Thyroid gland (tissue), 4 donors: ENCODE measurements at places on chromosomes 11 and 22. TPM values are rescaled to one million over a fixed set of nuclear protein-coding genes. Genes with fewer than 3 reads are reported as not detected.

DNA sequence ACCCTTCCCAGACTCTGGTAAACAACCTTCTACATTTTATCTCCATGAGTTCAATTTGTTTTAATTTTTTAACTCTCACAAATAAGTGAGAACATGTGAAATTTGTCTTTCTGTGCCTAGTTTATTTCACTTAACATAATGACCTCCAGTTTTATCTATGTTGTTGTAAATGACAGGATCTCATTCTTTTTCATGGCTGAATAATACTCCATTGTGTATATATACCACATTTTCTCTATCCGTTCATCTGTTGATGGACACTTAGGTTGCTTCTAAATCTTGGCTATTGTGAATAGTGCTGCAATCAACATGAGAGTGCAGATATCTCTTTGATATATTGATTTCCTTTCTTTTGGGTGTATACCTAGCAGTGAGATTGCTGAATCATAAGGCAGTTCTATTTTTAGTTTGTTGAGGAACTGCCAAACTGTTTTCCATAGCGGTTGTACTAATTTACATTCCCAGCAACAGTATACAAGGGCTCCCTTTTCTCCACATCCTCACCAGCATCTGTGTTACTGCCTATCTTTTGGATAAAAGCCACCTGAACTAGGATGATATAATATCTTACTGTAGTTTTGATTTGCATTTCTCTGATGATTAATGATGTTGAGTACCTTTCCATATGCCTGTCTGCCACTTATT lies 93.9 kb downstream of the ATG16L2 start:
- no peak overlapping the region for H3K4me3 ChIP-seq
- no peak overlapping the region for H3K27ac ChIP-seq
- no peak for DNase-seq
- H3K36me3 ChIP-seq = no peaks in the 10 kb centered on the region

DNA sequence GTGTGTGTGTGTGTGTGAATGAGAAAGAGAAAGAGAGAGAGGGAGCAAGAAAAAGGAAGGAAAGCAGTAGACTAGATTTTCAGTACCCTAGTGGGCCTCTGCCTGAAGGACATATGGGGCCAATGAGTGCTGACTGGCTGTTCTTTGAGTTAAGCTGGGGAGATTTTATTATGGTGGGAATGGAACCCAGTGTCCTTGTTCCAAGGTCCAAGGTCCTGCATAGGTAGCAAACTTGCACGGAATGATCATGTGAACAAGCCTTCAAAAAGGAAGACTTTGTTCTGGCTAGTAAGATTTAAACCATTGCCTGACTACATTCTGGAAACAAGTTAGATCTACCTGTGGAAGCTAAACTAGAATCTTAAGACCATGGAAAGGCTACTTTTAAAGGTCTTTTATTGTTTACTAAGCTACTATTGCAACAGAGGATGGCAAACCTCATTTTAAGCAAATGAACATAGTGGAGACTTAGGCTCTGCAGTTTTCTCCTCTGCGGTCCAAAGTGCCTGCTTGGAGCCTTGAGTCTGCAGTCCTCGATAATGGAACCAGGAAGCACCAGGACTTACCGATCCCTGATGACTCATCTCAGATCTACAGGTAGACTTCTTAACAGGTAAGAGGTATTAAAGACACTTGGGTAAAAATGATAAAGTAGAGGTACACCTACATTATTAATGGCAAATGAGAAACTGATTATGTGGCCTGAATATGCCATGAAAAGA lies 10.2 kb upstream of the GRAMD1B start:
- no peak for DNase-seq
- H3K4me1 ChIP-seq = no peaks in the 10 kb centered on the region
- no peak overlapping the region for H3K27ac ChIP-seq
- H3K36me3 ChIP-seq = no peaks in the 10 kb centered on the region
- H3K4me3 ChIP-seq = no peak overlapping the region
- no peaks in the 10 kb centered on the region for H3K27me3 ChIP-seq

GRCh38 chr22:46262449-46263215 lies 511 bp downstream of the PKDREJ start:
- no peak overlapping the region for H3K4me3 ChIP-seq
- H3K27ac ChIP-seq = no peak overlapping the region
- no peaks in the 10 kb centered on the region for H3K27me3 ChIP-seq
- H3K36me3 ChIP-seq = no peaks in the 10 kb centered on the region

DNA sequence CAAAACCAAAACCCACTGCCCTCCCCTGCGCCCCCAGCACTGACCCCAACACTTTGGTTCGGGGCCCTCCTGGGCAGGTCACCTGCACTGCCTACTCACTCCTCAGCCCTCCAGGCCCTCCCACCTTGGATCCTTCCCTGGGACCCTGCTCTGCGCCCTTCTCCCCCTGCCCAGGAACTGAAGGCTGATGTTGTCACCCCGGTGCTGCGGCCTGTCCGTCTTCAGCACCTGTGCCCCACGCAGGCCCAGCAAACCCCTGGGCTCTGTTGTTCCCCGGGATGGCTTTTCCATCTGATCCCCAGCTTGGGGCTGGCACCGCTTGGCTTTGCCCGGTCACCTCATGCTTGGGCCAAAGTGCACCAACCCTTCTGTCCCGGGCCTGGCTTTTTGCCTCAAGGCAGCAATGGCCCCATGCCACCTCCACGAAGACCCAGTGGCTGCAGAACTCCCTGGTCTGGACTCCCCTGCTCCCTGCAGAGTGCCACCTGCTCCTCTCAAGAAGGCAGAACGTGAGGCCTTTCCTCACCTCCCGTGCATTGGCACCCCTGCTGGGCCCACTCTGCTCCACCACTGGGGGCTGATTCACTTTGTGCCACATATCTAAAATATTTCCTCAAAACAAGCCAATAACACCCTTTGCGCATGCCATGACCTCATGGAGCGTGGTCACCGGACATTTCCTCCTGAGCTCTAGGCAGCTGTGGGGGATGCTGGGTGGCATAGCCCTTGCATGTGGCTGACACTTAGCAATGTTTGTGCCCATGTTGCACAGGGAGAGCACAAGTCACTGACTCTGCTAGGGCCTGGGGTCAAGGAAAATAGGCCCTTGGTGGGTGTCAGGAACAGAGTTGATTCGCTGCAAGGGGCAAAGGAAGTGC lies 8.8 kb downstream of the PPM1F start:
- H3K36me3 ChIP-seq = peaks cover 9% of the 10 kb centered on the region
- H3K27ac ChIP-seq = peak overlapping the region; percentile 24
- H3K27me3 ChIP-seq = no peaks in the 10 kb centered on the region
- DNase-seq = no peak
- peaks cover 80% of the 10 kb centered on the region for H3K4me1 ChIP-seq

DNA sequence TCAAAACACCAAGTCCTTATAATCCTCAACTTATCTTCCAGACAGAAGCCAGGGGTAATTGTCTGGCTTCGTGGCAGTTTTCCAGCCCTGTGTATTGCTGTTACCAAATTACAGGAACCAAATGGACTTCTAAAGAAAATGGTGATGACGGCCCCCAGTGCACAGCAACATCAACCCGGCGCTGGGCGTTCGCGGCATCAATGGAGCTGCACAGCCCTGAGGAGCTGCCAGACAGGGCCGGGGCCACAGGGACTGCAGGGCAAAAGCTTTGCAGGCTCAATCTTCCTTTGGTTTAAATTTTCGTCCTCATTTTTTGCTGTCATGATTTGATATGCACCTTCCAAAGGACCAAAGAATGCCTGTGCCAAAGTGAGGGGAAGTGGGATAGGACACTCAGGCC lies 292.5 kb downstream of the BRD1 start:
- no peak for DNase-seq
- no peaks in the 10 kb centered on the region for H3K27me3 ChIP-seq
- H3K36me3 ChIP-seq = no peaks in the 10 kb centered on the region
- H3K27ac ChIP-seq = no peak overlapping the region
- H3K4me3 ChIP-seq = no peak overlapping the region
- no peaks in the 10 kb centered on the region for H3K4me1 ChIP-seq

DNA sequence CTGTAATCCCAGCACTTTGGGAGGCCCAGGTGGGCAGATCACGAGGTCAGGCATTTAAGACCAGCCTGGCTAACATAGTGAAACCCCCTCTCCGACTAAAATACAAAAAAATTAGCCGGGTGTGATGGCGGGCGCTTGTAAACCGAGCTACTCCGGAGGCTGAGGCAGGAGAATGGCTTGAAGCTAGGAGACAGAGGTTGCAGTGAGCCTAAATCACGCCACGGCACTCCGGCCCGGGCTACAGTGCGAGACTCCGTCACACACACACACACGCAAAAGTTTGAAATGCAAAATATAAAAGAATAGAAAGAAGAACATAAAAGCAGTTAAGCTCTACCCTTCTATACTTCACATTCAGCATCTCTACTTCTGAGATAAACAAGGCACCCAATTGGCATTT lies 1165.9 kb upstream of the CNTN5 start:
- H3K4me3 ChIP-seq = no peak overlapping the region
- H3K4me1 ChIP-seq = no peaks in the 10 kb centered on the region
- H3K27me3 ChIP-seq = no peaks in the 10 kb centered on the region

- H3K4me3 ChIP-seq = no peak overlapping the region
- no peak overlapping the region for H3K27ac ChIP-seq
- no peak for DNase-seq
- no peaks in the 10 kb centered on the region for H3K4me1 ChIP-seq
- H3K36me3 ChIP-seq = no peaks in the 10 kb centered on the region
Observed at GRCh38 chr11:10722307-10722706, 28.7 kb upstream of the CTR9 start.

The IGF2 gene
- 13.4 TPM for total RNA-seq

DNA sequence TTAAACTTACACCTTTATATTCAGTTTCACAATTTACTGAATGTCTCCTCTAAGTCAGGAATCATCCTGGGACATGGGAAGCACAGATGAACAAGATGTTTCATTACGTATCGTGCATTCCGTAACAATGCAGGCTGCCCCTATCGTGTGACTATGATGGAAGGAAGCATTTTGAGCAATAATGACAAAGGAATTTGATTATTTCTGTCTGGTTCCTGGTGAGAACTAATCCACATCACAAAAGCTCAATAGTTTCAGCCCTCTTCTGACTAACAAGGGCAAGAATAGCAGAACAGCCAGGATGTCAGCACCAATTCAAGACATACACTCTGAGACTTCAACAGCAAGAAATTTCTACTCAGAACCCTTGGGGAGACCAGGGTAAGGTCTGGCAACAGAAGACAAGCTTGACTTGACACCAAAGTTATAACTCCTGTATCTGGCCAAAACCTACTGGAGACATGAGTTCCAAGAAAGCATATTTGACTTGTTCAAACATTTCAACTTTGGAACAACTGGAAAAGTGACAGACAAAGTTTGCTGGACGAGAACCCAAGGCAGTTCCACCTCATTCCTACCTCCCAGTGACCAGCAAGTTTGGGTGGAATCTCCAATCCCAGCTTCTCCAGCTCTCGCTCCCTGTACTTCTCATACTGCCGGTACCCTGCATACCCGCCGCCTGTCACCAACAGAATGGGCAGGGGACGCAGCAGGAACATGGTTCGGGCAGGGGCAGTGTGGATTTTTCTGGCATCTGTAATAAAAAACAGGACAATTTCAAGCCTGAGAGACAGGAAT lies 14.3 kb downstream of the PISD start:
- no peak overlapping the region for H3K27ac ChIP-seq
- H3K36me3 ChIP-seq = peaks cover 7% of the 10 kb centered on the region
- no peak overlapping the region for H3K4me3 ChIP-seq
- no peaks in the 10 kb centered on the region for H3K27me3 ChIP-seq
- DNase-seq = no peak
- H3K4me1 ChIP-seq = peaks cover 17% of the 10 kb centered on the region

- no peak for DNase-seq
- H3K4me1 ChIP-seq = peaks cover 6% of the 10 kb centered on the region
- H3K4me3 ChIP-seq = peak within 1 kb of the TSS; percentile 14
- H3K27me3 ChIP-seq = peaks cover 30% of the 10 kb centered on the region
- H3K36me3 ChIP-seq = no peaks in the 10 kb centered on the region
Observed at GRCh38 chr11:2139123-2139521, at the start of gene IGF2. Gene IGF2, minus strand, starts transcription at chr11:2139389. Its CDS starts 3,866 bp downstream, at chr11:2135523.

DNA sequence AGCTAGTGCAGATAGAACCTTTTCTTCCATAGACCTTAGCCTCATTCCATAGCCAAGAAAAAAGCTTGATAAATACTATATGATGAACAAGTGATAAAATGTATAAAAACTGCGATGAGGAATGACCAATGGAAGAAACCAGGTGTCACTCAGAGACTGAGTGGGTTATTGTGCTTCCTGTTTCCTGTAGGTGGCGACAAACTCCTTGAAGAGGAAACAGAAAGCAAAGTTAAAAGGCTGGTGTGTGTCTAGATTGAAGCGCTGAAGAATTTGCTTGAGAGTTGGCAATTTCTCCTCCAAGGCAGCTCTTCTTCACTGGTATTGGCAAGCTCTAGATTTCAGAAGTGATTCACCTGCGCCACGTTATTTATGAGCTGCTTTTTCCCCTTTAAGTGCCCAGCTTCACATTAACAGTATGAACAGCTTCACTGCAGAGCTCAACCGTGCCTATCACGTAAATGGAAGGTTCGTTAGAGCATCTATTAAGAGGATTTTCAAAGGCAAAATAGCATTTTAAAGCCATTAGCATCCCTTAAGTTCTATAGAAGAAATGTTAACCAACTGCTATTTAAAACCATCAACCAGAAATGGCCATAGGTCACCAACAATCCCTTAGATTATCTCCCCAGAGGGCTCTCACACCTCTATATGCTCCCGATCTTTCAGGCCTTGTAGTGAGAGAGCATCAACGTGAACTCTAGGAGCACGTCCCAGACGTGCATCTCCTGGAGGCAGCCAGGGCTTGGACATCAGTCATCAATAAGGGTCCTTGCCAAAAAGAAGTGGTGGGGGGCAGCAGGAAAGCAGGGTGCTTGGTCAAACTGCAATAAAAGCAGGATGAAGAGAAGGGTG lies 179.4 kb downstream of the CADM1 start:
- H3K27me3 ChIP-seq = no peaks in the 10 kb centered on the region
- H3K27ac ChIP-seq = peak overlapping the region; percentile 63
- H3K4me3 ChIP-seq = no peak overlapping the region
- DNase-seq = peak; percentile 29
- no peaks in the 10 kb centered on the region for H3K36me3 ChIP-seq

- H3K27me3 ChIP-seq = no peaks in the 10 kb centered on the region
- H3K36me3 ChIP-seq = no peaks in the 10 kb centered on the region
- peak; percentile 97 for DNase-seq
- no peak overlapping the region for H3K4me3 ChIP-seq
- peaks cover 7% of the 10 kb centered on the region for H3K4me1 ChIP-seq
Observed at GRCh38 chr11:2092956-2093412, 46.2 kb downstream of the IGF2 start.

The SCGB1D1 gene
- not detected for total RNA-seq

DNA sequence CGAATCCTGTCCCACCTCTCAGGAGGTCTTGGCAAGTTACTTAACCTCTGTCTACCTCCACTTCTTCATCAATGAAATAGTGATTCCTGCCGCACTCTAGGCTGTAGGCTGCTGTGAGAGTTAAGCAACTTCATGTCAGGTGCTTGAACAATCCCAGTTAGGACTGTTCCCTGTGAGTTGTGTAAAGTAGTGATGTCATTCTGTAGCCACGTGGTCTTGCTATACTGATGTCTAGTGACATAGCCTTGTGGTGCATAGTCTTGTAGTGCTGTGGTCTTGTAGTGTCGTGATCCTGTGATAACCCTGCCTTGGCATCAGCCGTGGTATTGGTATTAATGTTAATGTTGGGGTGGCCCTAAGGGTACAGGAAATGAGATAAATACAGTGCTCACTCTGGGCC lies 30.3 kb upstream of the PRR5 start:
- no peak for DNase-seq
